Neural progenitor cell (in vitro differentiated cells): ENCODE measurements at places on chromosomes 12 and 14. TPM values are rescaled to one million over a fixed set of nuclear protein-coding genes. Genes with fewer than 3 reads are reported as not detected.
A peak's percentile ranks its signal among the peaks of the same experiment; 100 is the strongest.

- H3K36me3 ChIP-seq, result no peaks in the 10 kb centered on the region
- H3K4me3 ChIP-seq, result no peak overlapping the region
- H3K27ac ChIP-seq, result no peak overlapping the region
- no peaks in the 10 kb centered on the region for H3K27me3 ChIP-seq
- DNase-seq, result no peak
Measured at GRCh38 chr12:66735275-66735674, 56.4 kb upstream of the GRIP1 start.

GRCh38 chr14:19878029-19878642, 3.2 kb downstream of the OR4K2 start:
- H3K27ac ChIP-seq, result no peak overlapping the region
- H3K36me3 ChIP-seq, result peaks cover 6% of the 10 kb centered on the region
- H3K27me3 ChIP-seq, result no peaks in the 10 kb centered on the region
- H3K4me3 ChIP-seq, result no peak overlapping the region

DNA sequence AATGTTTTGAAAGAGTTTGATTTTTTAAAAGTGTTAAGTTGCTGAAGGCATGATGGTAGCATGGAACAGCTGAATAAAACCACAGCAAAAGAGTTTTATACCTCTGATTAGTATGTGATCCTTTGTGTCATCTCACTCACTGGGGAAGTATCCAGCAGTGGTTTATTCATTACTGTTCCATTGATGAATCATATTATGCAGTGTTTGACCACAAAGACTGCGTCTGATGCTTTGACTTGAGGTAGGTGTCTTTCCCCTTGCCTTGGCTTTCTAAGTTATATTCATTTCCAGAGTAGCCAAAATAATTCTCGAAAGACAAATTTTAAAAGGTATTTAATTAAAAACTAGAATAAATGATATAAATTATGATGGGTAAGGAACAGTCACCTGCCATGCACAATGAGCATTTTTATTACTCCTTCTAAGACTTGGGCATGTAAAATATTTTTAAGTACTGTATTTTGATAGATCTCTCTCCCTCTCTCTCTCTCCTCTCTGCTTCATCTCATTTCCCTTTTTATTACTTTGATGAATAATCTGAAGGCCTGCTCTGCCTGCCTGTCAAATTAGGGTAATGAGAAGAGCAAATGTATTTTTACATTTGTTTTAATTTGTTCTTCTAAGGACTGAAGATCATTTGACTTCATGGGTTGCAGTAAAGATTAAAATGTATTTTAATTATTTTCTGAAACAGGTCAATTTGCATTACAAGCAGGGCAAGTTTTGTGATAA, 164.9 kb downstream of the NAV3 start:
- no peaks in the 10 kb centered on the region for H3K4me1 ChIP-seq
- no peaks in the 10 kb centered on the region for H3K36me3 ChIP-seq
- H3K27ac ChIP-seq, result no peak overlapping the region
- H3K4me3 ChIP-seq, result no peak overlapping the region

GRCh38 chr12:28537474-28537873, 347.2 kb downstream of the CCDC91 start:
- no peaks in the 10 kb centered on the region for H3K27me3 ChIP-seq
- H3K36me3 ChIP-seq, result no peaks in the 10 kb centered on the region
- no peaks in the 10 kb centered on the region for H3K4me1 ChIP-seq
- H3K27ac ChIP-seq, result no peak overlapping the region

DNA sequence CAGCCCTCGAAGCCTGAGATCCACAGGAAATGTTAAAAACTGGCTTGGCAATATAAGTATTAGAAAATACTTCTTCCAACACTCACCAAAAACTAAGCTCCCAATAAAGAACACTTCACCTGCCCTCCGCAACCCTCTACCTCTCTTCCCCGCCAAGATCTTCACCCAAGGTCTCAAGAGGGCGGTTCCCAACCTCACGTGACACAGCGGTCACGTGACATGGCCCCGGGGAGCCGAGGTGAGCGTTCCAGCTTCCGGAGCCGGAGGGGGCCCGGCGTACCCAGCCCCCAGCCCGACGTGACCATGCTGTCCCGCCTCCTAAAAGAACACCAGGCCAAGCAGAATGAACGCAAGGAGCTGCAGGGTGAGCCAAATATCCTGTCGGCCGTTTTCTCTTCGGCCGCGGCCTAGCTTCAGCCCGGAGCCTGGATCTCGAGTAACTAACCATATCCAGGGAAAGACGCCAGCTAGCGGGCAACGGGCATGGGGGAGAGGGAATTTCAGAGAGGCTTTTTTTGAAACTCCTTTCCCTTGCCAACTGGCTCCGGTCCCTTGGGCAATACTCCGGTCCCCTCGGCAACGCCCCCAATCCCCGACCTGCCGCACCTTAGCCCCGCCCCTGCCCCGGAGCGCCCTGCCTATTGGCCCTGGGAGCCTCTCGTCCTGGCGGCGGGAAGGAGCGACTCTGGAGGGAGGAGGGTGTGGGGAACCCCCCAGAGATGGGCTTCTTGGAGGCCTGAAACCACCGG, at the start of gene BLOC1S1:
Gene BLOC1S1, plus strand, starts transcription at position 214 of the 749 bp plus-strand sequence. Its CDS starts 6 bp downstream, at position 220.
- peaks cover 31% of the 10 kb centered on the region for H3K4me1 ChIP-seq
- peaks cover 15% of the 10 kb centered on the region for H3K27me3 ChIP-seq
- peak within 1 kb of the TSS; percentile 88 for H3K4me3 ChIP-seq
- H3K36me3 ChIP-seq, result no peaks in the 10 kb centered on the region

The SERPINA12 gene
- total RNA-seq, result not detected in 2 replicates

GRCh38 chr12:42284876-42285275, 41.0 kb downstream of the ZCRB1 start:
- no peak overlapping the region for H3K4me3 ChIP-seq
- H3K27me3 ChIP-seq, result no peaks in the 10 kb centered on the region
- no peak for DNase-seq
- H3K27ac ChIP-seq, result no peak overlapping the region
- no peaks in the 10 kb centered on the region for H3K36me3 ChIP-seq

- no peak overlapping the region for H3K27ac ChIP-seq
- no peak overlapping the region for H3K4me3 ChIP-seq
- H3K27me3 ChIP-seq, result no peaks in the 10 kb centered on the region
- DNase-seq, result peak; percentile 36
Measured at GRCh38 chr12:85424581-85425348, 144.7 kb downstream of the ALX1 start.
